ENCODE measurements at places on chromosomes 1 and 21.

- no peak for DNase-seq
Observed at GRCh38 chr1:93033785-93034184, 45.3 kb upstream of the MTF2 start.

DNA sequence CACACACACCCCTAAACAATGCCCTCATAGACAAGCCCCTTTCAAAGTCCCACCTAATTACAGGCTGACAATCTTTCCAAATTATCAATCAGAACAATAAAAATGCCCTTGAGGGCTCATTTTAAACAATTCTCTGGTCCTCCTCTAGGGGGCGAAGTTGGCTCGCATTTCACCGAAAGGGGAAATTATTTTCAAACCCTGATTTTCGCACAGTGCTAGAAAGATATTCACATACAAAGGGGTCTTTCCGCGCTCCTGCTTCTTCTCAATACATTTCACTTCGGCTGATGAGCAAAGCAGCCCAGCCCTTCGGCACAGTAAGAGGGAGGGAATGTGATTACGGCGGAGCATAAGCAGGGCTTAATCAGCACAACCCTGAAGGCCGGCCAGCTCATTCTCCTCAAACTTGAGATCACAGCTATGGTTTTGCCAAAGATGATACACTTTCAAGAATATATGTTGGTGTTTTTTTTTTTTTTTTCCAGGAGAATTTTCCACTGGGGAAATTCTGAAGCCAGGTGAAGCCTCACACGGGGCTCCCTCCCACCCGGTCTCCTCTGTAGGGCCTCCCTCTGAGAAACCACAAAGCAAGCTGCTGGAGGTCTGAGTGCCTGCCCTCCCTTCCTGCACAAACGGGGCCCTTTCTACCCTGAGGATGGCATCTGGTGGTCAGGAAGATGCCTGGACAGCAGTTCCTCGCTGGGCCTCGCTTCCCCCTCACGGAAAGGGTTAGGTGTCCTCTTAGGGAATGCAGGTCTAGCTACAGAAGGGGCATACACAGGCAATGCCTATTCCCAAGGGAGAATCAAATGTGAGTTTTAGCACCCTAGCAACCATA, 66.9 kb downstream of the GNG12 start:
- DNase-seq = peak; percentile 74

GRCh38 chr1:28466226-28466778, 39.5 kb upstream of the RCC1 start:
- no peak for DNase-seq

GRCh38 chr1:31764312-31765040, at the start of gene ADGRB2:
TSS of gene ADGRB2 (minus strand) at chr1:31764340. CDS start at chr1:31757221, 7,119 bp downstream.
- DNase-seq = no peak

All from HAP-1 (cell line).